ENCODE measurements at places on chromosomes 4 and X. TPM values are rescaled to one million over a fixed set of nuclear protein-coding genes. Genes with fewer than 3 reads are reported as not detected.

The ADGRL3 gene
- 0.15 TPM for total RNA-seq

The UBA6 gene
- 48.9 TPM for total RNA-seq

The MAGED4B gene
- 36.6 TPM for total RNA-seq

The SCRG1 gene
- total RNA-seq: under 0.01 TPM

The UGT2B7 gene
- total RNA-seq: not detected

The TEC gene
- total RNA-seq: 0.59 TPM

The P2RY8 gene
- total RNA-seq: not detected

The TMPRSS11D gene
- not detected for total RNA-seq

The VEGFC gene
- 23.2 TPM for total RNA-seq

The NPY5R gene
- total RNA-seq: not detected

The F8 gene
- total RNA-seq: 1.0 TPM

The AVPR2 gene
- total RNA-seq: 0.50 TPM

The PPP1R2C gene
- total RNA-seq: not detected

The C4orf50 gene
- not detected for total RNA-seq

The NUDT10 gene
- 4.2 TPM for total RNA-seq

The SHOX gene
- total RNA-seq: not detected

The APELA gene
- total RNA-seq: not detected

The UTP3 gene
- total RNA-seq: 13.8 TPM

The SPINK2 gene
- not detected for total RNA-seq

The RRH gene
- total RNA-seq: not detected

The PRICKLE3 gene
- total RNA-seq: 6.6 TPM

The NAP1L2 gene
- not detected for total RNA-seq

The SYNPO2 gene
- total RNA-seq: 0.45 TPM

The ARSJ gene
- 32.3 TPM for total RNA-seq

The RGN gene
- total RNA-seq: 1.0 TPM

Measured in bronchus fibroblast of lung (primary cell).